ENCODE measurements at places on chromosomes 6 and 20.

- no peak for DNase-seq
These were observed 55.3 kb upstream of the GPR6 start for GRCh38 chr6:109922851-109923250.

GRCh38 chr6:146598772-146599405 is at the start of gene ADGB:
Gene ADGB (plus strand): TSS chr6:146598972. CDS start chr6:146599041, 69 bp downstream.
- DNase-seq, result peak; percentile 18

DNA sequence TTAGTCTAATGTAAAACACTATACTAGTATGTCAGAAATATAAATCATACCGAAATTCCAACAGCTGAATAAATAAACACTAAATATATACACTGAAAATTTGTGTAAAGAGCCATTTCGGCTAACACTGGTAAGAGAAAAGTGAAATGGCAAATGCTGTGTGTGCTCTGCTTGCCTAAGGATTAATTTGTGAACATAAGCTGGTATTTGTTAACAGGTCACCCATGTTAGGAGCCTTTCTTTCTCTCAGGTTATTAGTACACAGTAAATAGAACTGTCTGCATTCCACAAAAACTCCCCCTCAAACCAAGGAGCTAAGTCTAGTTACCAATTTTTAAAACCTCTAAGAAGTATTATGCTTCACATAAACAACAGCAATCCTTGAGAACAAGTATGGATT is 27.0 kb downstream of the ELOVL5 start:
- DNase-seq, result no peak

DNA sequence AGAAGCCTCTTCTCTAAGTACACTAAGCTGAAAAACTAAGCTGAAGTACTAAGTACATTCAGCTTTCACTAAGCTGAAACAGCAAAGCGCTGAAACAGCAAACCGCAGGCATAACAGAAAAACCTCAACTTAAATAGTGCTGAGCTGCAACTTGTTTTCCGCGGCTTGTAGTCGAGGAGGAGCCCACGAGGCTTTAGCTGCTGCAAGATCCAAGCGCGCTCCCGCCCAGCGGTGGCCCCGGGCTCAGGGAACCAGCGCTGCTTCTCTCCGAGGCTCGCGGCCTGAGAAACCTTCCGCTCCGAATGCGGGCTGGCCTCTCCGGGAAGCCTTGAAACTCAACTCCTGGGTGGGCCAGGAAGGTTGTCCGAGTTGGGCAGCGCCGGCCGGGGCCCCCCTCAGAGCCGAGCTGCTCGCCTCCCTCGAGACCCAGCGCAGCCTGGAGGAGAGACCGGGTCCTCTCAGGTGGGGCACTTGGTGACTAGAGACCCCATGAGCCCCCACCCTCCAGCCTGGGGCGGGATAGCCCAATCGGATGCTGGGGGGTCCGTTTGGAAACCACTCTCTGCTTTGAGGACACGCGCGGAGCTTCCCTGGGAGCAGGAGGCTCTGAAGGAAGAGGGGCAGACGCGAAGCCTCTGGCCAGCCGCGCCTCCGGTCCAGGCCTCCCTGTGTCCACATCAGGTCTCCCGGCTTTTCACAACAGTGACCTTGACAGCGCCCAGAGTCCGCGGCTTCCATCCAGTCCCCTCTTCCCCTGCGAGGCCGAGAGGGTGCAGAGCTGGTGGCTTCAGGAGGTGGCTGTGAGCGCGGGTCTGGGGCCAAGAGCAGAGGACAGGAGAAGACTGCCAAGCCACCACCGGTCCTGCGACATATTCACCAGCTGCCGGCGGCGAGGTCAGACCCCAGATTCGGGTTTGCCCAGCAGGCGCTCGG is 38.1 kb upstream of the HLA-E start:
- peak; percentile 30 for DNase-seq

GRCh38 chr6:70415660-70416059 is 2.4 kb downstream of the FAM135A start:
- DNase-seq, result no peak

- DNase-seq, result no peak
These were observed 82.2 kb downstream of the FAM229B start for GRCh38 chr6:112169541-112169940.

DNA sequence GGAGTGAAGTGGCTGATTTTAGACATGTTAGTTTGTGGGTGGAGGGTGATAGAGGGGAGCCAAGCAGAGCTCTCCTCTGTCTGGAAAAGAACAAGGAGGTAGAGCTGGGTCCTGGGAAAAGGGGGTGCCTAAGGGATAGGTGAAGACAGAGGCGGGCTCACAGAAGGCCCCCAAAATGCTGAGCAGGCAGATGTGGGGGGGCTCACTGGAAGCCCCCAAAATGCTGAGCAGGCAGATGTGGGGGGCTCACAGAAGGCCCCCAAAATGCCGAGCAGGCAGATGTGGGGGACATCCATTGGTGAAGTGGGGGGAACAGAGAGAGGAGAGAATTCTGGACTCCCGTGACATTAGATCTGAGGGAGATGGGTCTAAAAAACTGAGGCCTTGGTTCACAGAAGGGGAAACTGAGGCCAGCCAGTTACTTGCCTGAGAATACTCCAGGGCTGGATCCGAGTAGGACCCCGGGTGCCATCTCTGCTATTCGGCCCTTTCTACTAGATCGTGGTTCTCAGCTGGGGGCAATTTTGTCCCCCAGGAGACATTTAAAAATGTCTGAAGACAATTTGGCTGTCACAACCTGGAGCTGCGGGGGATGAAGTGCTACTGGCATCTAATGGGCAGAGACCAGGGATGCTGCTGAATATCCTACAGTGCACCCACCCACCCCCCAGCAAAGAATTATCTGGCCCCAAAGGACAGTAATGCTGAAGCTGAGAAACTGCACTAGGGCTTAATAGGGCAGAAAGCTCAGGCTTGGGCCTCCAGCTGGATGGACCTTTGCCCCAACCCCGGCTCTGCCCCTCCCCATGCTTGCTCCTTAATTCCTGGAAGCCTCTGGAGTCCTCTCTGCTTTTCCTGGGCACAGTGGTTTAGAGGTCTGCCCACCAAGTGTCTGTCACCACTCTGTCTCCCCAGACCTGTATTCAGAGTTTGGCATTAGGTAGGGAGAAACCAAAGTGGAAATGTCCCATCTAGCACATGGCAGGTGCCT is 2.1 kb downstream of the LPIN3 start:
- DNase-seq, result no peak

DNA sequence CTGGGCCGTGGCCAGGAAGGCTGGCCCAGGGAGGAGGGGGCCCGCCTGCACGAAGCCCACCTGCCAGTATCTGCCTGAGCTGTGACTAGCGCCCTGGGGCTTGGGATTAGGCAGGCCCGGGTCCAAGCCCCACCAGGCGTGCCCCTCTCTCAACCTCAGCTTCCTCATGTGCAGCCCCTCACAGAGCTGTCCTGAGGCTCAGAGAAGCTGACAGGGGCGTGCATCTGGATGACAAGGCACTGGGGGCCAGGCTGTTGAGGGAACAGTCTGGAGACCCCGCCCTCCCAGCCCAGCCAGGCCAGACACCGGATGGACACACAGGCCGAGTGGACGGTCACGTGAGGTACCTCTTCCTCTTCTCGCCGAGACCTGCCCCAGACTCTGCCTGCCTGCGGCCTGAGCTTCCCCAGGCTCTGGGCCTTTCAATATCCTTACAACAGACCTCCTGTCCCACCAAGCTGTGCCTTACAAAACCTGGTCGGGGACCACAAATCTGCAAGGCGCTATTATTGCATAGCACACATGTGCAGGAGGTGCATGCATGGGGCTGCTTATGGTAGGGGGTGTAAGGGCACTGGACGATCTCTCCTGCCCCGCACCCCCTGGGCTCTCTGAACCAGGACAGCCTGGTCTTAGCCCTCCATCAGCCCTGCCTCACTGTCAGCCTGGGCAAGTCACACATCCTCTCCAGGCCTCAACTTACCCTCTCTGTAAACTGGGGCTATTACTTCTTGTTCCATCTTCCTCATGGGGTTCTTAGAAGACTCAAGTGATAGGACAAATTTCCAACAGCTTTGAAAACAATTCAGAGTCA is 20.0 kb downstream of the NOL4L start:
- DNase-seq, result no peak

- DNase-seq, result no peak
These were observed 352.5 kb downstream of the HDGFL1 start for GRCh38 chr6:22921828-22922227.

- no peak for DNase-seq
These were observed 690 bp downstream of the IFNGR1 start for GRCh38 chr6:137218473-137218916.

- no peak for DNase-seq
These were observed 12.7 kb downstream of the ZBTB9 start for GRCh38 chr6:33467091-33467490.

DNA sequence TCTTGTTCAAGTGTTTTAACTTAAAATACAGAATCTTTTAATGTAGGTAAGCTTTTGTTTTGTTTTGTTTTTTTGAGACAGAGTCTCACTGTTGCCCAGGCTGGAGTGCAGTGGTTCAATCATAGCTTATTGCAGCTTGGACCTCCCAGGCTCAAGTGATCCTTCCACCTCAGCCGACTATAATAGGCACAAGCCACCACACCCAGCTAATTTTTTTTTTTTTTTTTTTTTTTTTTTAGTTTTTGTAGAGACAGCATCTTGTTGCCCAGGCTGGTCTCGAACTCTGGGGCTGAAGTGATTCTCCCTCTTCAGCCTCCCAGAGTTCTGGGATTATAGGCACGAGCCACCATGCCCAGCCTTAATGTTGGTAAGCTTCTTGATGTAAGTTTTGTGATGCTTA is 3.3 kb downstream of the EFHC1 start:
- no peak for DNase-seq

- DNase-seq, result no peak
These were observed 39.1 kb downstream of the FAM120B start for GRCh38 chr6:170345662-170346061.

DNA sequence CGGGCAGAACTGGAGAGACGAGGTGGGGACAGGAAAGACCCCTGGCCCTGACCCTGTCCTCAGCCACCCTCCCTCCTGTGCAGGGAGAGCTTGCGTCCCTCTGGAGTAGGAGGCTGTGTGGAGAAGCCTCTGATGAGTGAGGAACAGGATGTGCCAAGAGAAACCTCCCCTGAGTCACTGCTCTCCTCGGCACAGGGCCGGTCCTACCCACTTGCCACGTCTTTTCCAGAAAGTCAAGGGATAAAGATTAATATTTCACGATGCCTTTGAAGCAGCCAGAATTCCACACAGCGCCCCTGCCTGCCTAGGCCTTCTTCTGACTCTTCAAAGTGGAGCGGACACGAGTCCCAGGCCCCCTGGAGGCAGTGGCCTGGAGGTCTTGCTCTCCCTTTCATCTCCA is 34.9 kb upstream of the THBS2 start:
- no peak for DNase-seq

GRCh38 chr6:97032955-97033354 is 108.4 kb downstream of the KLHL32 start:
- no peak for DNase-seq

- DNase-seq, result no peak
These were observed 3.1 kb downstream of the COL12A1 start for GRCh38 chr6:75202676-75203131.

GRCh38 chr6:137571854-137572253 is 77.7 kb upstream of the OLIG3 start:
- peak; percentile 31 for DNase-seq

GRCh38 chr6:159445351-159445750 is 247.7 kb downstream of the SOD2 start:
- DNase-seq, result no peak

DNA sequence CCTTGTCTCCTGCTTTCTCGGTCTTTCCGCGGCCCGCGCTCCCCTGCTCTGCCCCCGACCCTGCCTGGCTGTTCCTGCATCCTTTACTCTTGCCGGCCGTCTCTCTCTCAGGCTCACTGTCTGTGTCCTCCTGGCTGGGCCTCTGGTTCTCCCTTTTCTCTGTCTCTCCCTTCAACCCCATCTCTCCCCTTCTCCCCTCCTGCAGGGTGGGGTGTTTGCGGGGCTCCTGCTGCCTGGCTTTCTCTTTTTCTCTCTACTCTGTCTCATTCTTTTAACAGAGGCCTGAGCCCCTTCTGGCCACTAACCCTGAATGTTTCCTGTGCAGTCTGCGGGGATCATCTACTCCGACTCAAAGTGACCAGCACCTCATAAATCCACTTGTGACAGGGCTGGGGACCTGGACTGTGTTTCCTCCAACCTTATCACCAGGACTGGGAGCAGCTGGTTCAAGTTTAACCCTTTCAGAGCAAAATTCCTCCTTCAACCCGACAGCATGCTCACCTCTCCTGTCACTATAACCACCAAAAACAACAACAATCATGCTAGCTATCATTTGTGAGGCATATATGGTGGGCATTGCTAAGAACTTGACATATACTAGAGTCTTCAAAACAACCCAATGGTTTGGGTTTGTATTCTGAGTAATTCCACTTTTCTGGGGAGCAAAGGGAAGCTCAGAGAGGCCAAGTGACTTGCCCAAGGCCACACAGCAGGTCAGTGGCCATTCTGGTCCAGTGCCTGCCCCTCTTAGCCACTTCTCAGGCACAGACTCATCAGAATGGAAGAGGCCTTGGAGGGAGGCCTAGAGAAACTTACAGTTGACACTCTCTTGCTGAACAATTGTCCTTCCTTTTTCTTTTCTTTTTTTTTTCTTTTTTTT is 811 bp upstream of the RSPO4 start:
- DNase-seq, result no peak

GRCh38 chr20:1302685-1303541 is 26.0 kb downstream of the SDCBP2 start:
- no peak for DNase-seq

DNA sequence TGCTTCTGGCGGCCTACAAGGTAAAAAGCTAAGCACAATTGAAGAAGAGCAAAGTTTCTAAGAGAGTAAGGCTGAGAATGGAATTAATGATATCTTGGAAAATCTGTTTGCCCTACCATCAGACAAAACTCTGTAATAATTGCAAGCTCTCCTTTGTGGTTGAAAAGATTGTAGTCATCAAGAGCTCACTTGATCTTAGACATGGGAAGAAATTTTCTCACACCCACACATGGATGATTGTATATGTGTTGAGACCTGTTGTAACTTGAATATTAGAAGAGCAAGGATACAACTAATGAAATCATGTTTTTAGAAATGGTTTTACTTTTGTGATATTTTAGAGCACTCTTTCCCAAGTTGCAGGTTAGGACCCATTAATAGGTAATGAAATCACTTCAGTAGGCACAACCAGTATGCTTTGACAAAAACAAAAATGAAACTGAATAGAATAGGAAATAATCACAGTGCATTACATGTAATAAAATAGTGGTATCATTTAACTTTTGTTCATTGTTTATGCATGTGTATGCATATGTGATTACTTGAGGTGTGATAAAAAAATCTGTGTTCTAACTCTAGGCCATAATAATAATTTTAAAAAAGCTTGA is 14.0 kb downstream of the DCBLD1 start:
- DNase-seq, result peak; percentile 26

GRCh38 chr6:139490482-139490881 is 116.0 kb upstream of the CITED2 start:
- DNase-seq, result peak; percentile 25

DNA sequence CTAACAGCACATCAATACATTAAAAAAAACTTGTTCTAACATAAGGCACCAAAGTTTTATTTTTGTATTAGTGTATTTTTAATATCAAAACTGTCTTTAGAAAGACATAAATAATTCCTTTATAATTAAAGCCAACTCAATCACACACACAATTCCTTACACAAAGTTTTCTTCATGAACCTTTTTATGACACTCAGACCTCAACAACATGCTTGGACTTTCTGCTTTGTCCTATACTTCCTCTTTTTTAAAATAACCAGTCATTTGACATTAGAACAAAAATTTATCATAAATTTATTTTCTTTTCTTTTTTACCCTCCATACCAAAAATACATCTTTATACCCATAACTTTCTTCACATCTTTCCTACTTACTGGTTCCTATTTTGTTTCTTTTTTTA is 292.0 kb upstream of the ARID1B start:
- DNase-seq, result no peak

- no peak for DNase-seq
These were observed 128.2 kb downstream of the COL12A1 start for GRCh38 chr6:75077701-75078100.
